ENCODE measurements at places on chromosomes 1 and 21. TPM values are rescaled to one million over a fixed set of nuclear protein-coding genes. Genes with fewer than 3 reads are reported as not detected.

FAM163A gene
- total RNA-seq = not detected

LRRC39 gene
- total RNA-seq = 0.20 TPM

AKR7A3 gene
- 0.37 TPM for total RNA-seq

OR2T2 gene
- total RNA-seq = not detected

TGFB2 gene
- 50.4 TPM for total RNA-seq

SPOCD1 gene
- 52.0 TPM for total RNA-seq

CELA2A gene
- total RNA-seq = not detected

LCE1F gene
- not detected for total RNA-seq

GBP2 gene
- total RNA-seq = 71.9 TPM

FLG2 gene
- not detected for total RNA-seq

ARHGEF11 gene
- 19.2 TPM for total RNA-seq

LAMC2 gene
- total RNA-seq = 3.4 TPM

F3 gene
- 76.5 TPM for total RNA-seq

CLDN17 gene
- total RNA-seq = not detected

IRF6 gene
- total RNA-seq = 0.39 TPM

KCNA2 gene
- not detected for total RNA-seq

DNA sequence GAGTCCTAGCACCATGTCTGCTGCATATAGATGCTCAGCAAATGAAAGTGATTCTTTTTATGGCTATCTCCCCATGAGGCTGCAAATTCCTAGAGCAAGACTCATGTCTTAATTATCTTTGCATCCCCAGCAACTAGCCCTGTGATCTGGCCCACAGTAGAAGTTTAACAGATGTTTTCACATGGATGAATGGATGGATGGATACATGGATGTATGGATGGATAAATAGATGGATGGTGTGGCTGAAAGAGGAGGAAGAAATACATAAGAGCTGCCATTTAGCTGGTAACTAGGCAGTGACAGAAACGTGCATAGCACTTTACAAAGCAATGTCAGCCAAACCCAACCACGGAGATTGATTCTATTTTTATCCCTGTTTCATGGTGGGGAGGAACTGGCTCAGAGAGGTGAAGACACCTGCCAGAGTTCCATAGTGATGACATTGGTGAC lies 32.7 kb upstream of the ZBTB40 start:
- DNase-seq = peak; percentile 49

GRCh38 chr1:181061891-181062835 lies 26.3 kb upstream of the IER5 start:
- DNase-seq = no peak

DNA sequence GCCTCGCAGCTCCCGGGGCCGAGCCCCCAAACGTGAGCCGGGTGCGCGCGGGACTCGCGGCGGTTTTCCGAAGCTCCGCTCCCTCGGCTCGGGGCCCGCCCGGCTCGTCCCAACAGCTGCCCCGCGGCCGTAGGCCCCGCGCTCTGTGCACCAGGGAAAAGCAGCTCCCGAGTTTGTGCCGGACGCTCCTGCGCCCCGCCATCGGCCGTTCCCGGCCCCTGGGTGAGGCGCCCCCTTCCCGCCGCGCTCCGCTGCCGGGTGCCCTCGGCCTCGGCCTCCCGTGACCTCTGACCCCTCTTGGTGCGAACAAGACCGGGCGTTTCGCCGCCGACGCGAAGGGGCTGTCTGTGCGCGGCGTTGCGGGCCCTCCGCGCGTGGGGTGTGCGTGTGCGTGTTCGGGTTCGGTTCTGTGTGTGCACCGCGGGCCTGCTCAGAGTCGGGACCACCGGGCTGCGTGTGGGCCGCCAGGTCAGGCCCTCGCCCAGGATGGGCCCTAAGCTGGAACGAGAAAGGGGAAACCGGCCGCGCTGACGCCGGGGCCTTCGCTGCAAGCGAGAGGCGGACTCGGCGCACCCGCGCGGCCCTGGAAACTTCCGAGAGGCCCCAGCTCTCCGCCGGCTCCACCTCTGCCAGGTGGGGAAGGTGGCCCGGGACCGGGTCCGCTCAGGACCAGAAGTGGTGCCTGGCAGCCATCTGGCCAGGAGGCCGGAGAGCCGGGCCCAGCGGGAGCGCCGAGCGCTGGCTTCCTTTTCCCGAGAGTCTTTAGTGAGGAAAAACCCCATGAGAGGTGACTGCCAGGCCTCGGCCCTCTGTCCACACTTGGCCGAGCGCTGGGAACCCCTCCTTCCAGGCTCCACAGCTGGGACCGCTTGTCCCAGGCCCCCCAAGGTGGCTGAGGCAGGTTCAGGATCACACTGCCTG lies 1.9 kb downstream of the PRDM16 start:
- no peak for DNase-seq

- peak; percentile 23 for DNase-seq
Observed at GRCh38 chr1:110677526-110677925, 2.8 kb upstream of the KCNA3 start.

- no peak for DNase-seq
Observed at GRCh38 chr1:12552111-12552888, 65.7 kb downstream of the DHRS3 start.

GRCh38 chr1:45620588-45621500 lies 3.0 kb downstream of the CCDC17 start:
- DNase-seq = no peak

- DNase-seq = no peak
Observed at GRCh38 chr1:55535724-55536544, 320.8 kb upstream of the USP24 start.

DNA sequence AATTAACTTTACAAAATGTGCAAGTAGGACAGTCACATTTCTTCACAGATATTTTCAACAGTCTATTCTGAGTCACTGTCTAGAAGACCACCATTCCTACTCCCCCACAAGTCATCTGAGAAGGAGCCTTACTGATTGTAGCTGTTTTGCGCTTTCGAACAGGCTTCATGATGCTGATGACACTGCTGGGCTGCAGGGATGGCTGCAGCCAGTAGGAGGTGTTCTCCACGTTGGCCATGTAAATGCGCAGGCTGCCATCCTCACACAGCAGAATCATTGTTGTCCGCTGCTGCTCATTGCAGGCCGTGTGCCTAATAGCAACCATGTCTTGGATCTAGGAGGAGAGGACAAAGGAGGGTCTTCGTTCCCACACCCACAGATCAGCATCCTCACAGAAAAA lies 56.9 kb downstream of the UBR4 start:
- DNase-seq = no peak

GRCh38 chr1:2408859-2409276 lies 3.5 kb downstream of the PEX10 start:
- no peak for DNase-seq

GRCh38 chr21:32389337-32390015 lies 3.3 kb downstream of the URB1 start:
- DNase-seq = peak; percentile 28

DNA sequence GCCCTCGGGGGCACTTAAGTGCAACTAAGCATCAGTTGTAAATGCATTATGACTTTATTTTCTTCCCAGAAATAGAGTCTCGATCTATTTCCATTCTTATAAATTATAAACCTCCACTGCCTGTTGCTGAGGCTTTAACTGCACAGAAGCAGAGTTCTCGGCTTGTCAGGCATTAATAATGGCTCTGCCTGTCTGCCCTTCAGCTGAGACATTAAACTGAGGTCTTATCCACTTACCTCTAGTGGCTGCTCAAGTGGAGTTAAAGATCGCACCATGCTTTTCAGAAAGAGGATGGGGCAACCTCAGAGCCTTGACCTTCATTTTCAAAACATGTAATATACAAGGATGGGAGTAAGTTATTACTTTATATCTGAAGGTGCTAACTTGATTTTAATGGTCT lies 597.6 kb upstream of the PRMT6 start:
- DNase-seq = no peak

- DNase-seq = peak; percentile 31
Observed at GRCh38 chr1:98420376-98421084, 241.0 kb upstream of the SNX7 start.

DNA sequence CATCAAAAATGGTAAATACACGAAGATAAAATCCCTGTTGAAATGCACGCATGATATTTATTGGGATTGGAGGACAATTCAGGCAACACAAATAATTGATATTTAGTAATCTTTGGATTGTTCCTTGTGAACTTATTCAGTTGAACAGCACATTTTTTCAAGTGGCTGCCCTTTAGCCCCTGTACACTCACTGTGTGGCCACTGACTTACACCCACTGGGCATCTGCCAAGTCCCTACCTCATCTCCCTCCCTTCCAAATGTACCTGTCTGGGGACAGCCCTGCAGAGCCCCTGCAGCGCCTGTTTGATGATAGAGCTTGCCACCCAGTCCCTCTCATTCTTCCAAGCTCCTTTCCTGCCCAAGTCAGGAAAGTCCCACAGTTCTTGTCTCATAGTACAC lies 154.3 kb downstream of the GLUL start:
- DNase-seq = peak; percentile 26

GRCh38 chr1:93766451-93766850 lies 84.8 kb upstream of the BCAR3 start:
- no peak for DNase-seq

DNA sequence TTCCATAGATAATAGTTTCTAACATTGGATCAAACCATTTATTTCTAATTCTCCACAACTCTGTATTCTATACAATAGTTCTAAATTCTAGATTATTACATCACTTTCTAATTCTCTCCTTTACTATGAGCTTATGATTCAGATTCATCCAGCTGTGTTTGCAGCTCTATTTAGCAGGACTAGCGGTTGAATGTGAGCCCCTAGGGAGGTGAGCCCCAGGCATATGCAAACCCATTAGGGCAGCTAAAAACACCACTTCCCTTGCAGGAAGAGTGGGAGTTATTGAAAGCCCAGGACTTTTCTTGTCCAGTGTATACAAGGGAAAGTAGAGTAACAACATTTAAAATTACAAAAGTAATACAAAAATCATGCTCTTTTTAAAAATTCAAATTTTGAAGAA lies 56.9 kb downstream of the KRTAP19-8 start:
- DNase-seq = no peak

- DNase-seq = peak; percentile 97
Observed at GRCh38 chr1:85278853-85279314, 2.5 kb upstream of the BCL10 start.

DNA sequence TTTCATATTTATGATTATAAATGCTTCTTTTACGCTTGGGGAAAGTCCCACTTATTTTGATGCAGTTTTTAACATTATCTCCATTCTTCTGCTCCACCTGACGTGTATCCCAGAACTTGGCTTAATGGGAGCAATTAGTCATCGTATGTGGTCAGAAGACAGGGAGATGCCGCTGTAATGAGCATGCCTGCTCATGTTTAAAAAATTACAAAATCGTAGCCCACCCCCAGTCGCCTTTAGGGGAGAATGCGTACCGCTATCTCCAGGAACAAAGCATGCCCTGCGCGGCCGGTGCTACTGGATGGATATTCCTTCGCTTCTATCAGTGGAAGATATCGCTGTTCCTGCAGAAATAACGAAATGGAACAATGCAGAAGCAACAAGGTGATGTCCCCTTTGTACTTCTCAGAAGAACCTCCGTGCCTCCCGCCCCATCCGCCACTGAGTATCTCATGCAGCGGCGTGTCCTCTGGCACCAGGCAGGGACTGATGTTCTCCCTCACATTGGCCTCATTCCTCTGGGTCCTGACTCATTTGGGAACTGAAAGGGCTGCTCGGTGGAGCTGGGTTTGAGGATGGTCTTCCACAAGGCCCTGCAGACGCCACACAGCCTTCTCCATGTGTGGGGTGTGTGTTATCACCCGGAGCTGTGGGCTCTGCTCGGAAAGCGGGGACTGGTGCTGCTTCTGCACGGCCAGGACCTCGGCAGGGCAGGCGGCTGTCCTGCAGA lies 116.3 kb upstream of the COL6A1 start:
- DNase-seq = peak; percentile 96

GRCh38 chr1:8477166-8477982 lies 159.5 kb downstream of the SLC45A1 start:
- peak; percentile 27 for DNase-seq

GRCh38 chr1:12285496-12286143 lies 55.8 kb downstream of the VPS13D start:
- DNase-seq = no peak

DNA sequence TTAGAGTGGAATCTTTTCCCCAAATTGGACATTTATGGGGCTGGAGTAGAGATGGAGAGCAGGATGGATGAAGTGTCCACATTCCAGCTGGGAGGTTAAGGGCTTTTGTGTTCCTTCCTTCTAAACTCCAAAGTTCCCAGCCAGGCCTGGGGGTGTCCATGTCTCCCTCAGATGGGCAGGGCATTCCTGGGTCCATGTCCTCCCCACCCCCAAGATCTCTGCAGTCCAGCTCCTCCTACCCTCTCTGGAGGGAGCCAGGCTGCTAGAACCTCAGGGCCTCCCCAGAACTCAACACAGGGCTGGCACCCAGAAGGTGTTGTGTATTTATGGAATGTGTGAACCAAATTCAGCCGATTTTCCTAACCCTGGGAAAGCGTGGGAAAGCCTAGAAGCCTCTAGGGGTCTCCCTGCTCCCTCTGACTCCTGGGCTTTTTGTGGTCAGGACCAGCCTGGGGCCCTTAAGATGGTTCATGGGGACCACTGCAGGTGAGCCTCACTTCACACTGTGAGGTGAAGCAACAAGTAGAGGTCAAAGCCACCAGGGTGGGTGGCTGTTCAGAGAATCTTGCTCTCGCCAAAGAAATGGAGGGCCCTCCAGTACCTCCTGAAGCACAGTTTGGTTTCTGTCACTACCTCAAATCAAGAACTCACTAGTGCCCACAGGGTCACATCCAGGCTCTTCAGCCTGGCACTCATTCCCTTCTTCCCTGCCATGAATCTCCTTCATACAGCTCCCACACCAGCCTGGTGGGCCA lies 54.8 kb downstream of the GLIS1 start:
- peak; percentile 21 for DNase-seq

GRCh38 chr1:25134307-25134706 lies 98.0 kb downstream of the SYF2 start:
- DNase-seq = no peak

- no peak for DNase-seq
Observed at GRCh38 chr1:89640440-89640839, 7.5 kb downstream of the LRRC8C start.

- DNase-seq = no peak
Observed at GRCh38 chr1:6723621-6724428, 22.2 kb upstream of the DNAJC11 start.

GRCh38 chr1:150194381-150195031 lies 41.4 kb downstream of the ANP32E start:
- peak; percentile 74 for DNase-seq

DNA sequence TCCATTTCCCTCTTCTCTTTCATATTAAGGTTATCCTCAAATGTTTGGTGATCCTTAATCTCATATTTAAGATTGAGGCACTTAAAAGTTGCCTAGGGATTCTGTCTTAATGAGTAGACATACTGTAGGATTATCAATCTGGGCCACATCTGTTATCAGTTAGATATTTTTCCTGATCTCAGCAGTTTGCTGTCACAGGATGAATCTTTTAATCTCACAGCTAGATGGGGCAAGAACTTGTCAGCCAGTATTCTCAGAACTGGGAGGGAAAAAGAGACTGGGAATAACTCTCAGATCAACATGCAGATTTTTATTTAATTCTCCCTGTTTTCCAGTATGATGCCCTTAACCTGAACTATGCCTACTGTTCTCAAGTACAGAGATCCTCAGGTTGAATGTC lies 14.0 kb downstream of the ZNF644 start:
- no peak for DNase-seq

- DNase-seq = peak; percentile 86
Observed at GRCh38 chr1:17167041-17167785, 37.7 kb upstream of the PADI1 start.

Data from M059J (cell line).